ENCODE measurements at places on chromosomes 12 and 14.

DNA sequence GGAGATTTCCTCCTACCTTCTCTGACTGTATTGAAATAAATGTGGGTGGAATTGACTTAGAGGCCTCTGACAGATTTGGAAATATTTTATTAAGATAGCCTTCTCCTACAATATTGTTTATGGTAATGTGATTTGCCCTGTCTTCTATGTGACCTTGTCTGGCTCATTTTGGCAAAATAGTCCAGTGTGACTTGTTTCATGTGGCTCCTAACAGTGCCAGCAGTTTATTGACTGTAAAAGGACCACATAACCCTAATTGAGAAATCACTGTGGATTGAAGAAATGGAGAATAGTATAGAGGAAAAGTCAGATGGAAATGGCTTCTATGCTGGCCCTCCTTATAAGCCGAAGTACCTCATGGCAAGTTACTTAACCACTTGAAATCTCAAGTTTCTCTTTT is 170.9 kb upstream of the PTPRQ start:
- no peak for DNase-seq

- peak; percentile 52 for DNase-seq
Measured at GRCh38 chr12:57726884-57727757, 11.4 kb downstream of the AGAP2 start.

DNA sequence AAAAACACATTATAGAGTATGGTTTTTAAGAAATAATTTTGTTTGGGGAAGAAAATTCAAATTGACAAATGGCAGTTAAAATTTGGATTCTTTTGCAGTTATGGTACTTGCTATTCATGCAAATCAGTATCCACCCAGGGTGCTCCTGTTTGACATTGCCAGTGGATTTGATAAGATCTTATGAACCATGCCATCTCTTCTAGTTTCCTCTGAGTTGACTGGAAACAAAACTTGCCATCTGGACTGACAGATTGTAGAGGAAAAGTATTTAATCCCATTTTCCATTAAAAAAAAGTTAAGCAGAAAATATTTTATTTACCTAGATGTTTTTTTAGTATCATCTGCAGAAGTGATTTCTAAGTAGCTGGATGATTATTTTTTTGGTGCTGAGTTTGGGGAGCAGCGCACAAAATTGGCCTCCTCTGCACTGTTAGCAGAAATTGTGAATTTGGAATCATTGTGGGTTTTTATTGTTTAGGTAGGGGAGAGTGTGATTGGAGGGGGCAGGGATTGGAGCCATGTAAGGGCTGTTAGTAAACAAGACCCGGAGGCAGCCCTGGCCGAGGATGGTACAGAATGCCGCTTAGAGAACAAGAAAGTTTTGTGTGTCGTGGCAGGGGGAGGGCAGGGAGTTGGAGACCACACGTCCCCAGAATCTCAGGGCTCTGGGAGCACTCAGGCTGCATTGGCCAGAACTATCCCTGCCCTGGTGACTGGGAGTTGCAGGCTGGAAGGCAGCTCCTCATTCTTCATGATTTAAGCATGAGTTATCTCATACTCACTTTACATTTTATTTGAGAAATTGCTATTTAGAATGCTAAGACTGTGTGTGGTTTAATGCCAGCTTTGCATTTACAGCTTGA is 56.6 kb downstream of the WDR20 start:
- no peak for DNase-seq

DNA sequence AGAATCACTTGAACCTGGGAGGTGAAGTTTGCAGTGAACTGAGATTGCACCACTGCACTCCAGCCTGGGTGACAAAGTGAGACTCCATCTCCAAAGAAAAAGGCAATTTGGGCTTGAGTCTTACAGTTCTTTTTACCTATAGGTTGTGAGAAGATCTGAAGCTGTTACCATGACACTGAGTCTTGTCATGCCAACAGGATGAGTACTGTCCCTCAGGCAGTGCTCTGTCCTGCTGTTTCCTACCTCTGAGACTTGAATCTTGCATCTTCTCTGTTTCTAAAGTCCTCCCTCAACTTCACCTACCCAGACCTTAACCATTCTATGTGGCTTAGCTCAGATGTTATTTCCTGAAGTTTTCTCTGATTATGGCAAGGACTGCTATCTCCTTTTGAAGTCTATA is 400.8 kb upstream of the PRICKLE1 start:
- DNase-seq: no peak

DNA sequence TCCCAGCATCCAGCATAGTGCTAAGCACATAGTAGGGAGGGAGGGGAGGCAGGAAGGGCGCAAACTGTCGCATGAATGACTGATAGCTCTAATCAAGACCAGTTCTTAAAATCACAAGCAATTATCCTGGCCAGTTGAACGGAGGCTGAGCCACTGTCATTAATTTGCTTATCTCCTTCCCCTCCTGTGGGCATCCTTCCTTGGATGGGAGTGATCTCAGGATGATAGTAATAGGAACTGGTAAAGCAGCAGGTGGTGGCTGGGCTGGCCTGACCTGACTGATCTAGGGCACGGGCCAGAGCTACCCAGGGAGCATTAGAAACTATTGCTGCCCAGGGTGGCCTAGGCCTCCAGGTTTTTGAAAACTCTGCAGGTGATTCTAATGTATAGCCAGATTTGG is 97.0 kb downstream of the BEGAIN start:
- DNase-seq: no peak

Measured in cardiac fibroblast (primary cell).